HFF-Myc (cell line): ENCODE measurements at places on chromosomes 2 and 18.

GRCh38 chr2:60410456-60411146, 142.9 kb downstream of the BCL11A start:
- DNase-seq, result no peak

DNA sequence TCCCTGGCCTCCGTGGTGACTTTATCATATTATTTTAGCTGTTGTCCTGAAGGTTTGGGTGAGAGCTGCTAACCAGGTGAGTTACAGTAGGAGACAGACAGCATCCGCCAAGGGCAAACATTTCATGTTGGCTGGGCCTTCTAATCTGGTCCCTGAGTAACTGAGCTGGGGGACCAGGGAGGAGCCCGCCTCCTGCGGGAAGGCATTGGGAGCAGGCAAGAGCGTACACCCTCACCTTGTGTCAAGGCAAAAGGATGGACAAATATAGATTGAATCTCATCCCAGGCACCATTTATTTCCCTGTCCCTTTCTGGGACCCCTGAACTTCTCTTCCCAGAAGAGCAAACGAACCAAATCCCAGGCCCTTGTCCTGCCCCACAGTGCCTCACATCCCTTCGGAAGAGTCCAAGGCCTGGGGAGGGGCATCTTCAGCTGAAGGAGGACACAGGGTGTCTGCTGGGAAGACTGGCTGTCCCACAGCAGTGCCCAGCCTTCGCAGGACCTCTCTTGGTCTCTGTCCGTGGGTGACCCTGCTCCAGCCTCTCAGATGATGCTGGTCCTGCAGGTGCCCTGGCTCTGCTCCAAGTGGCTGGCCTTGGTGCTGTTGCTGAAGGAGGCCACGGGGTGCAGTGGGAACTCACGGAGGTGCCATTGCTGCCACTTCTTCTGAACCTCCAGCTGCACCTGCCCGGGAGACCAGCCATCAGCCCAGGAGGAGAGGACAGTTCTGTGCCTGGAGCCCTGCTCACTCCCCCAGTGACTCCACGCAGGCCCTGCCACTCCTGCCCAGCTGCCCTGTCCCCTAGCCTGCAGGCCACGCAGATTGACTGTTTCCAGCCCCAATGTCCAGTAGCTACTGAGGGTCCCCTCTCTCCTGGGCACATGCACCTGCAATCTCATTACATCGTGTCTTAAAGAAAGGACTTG, 8.2 kb downstream of the TMEM37 start:
- DNase-seq, result no peak

GRCh38 chr2:43191947-43192516, 34.4 kb downstream of the ZFP36L2 start:
- no peak for DNase-seq

- no peak for DNase-seq
Measured at GRCh38 chr18:35993013-35993412, 20.5 kb downstream of the RMP24 start.

DNA sequence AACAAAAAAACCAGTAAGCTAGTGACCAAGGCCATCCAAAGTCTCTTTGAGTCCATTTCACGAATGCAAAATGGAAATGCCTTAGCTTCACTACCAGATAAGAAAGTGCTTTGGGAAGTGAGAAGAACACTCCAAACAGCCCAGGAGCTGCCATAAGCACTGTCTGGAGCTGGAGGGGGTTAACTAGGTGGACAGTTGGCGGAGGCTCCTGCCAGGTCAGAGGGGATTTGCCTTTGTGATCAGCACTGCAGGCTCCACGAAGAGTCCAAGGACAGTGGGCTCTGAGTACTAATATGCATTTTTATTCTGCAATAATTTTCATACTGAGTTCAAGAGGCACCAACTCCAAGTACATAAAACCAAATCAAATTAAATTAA, 233.3 kb upstream of the SMAD2 start:
- no peak for DNase-seq

GRCh38 chr2:240701736-240702639, 10.3 kb downstream of the AQP12A start:
- DNase-seq, result no peak

DNA sequence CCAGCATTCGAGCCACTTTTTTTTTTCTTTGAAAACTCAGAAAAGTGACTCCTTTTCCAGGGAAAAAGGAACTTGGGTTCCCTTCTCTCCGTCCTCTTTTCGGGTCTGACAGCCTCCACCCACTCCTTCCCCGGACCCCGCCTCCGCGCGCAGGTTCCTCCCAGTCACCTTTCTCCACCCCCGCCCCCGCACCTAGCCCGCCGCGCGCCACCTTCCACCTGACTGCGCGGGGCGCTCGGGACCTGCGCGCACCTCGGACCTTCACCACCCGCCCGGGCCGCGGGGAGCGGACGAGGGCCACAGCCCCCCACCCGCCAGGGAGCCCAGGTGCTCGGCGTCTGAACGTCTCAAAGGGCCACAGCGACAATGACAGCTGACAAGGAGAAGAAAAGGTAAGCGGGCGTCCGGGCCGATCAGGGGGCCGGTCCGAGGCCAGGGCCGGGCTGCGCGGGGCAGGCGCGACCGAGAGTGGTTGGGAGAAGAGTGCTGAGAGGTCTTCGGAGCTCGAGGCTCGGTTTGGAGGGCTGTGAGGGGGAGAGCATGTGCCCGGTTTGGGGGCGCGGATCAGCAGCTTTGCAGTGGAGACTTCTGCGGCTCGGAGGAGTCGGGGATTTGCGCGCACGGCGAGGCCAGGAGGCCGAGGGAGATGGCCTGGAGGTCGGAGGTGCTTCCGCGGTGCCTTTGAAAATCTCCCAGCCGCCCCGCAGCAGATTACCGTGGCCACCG, 502 bp downstream of the EPAS1 start:
- no peak for DNase-seq

DNA sequence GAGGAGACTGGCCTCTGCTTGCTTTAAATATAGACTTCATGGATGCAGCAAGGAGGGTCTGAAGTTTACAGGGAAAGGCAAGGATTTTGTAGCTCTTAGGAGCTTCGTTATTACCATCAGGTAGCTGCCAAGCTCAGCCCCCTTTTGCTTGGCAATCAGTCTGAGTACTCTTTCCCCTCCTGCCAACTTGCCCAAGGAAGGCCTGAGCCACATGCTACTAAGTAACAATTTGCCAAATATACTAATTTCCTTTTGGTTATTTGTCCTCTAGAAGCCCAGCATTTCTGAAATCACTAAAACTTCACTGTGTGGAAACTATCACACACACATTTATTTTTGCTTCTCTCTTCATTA, 85.5 kb upstream of the ITPRID2 start:
- DNase-seq, result no peak

DNA sequence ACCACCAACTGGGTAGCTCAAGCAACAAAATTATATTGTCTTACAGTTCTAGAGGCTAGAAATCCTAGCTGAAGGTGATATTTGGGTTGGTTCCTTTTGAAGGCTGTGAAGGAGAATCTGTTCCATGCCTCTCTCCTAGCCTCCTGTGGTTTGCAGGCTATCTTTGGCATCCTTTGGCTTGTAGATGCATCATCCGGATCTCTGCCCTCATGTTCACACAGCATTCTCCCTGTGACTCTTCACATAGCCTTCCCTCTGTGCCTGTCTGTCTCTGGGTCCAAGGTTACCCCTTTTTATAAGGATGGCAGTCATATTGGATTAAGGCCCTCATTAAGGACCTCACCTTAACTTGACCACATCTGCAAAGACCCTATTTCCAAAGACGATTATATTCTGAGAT, 78.6 kb upstream of the MAP3K20 start:
- DNase-seq, result no peak

DNA sequence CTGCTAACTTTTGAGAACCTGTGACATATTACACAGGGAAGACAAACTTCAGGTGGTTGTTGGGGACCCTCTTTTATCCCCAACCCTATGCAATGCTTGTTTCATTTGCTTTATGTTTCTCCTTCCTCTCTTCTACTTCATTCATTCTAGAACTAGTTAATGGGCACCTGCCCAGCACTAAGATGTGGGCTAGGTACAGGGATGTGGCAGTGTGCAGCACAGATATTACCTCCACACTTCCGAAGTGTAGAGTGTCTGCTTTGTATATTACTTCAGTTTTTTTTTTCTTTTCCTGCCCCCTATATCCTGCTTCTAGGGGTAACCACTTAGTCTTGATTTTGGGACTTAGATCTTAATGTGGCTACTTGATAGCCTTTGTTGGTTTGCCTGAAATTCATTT, 35.1 kb downstream of the CD28 start:
- DNase-seq, result no peak

DNA sequence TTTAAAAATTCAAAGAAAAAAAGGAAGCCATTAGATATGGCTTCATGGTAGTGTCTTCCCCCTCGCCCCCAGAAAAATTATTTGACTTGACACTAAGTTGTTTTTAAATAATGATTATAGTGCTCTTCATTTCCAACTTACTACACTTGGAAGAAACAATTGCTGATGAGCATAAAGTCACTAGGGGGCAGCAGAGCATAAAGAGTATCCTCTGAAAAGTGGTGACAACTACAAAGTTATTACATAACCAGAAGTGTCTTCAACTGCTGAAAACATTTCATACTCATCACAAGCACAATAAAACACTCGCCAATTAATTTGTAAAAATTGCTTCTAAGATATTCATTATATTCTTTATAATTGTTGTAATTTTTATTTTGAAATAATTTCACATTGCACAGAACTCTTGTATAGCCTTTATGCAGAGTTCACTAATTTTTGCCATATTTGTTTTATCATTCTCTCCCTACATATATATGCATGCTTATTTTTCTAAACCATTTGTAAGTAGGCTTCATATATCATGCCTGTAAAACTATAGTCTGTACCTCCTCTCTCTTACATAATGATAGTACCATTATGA, 54.9 kb downstream of the EXOC6B start:
- peak; percentile 63 for DNase-seq

DNA sequence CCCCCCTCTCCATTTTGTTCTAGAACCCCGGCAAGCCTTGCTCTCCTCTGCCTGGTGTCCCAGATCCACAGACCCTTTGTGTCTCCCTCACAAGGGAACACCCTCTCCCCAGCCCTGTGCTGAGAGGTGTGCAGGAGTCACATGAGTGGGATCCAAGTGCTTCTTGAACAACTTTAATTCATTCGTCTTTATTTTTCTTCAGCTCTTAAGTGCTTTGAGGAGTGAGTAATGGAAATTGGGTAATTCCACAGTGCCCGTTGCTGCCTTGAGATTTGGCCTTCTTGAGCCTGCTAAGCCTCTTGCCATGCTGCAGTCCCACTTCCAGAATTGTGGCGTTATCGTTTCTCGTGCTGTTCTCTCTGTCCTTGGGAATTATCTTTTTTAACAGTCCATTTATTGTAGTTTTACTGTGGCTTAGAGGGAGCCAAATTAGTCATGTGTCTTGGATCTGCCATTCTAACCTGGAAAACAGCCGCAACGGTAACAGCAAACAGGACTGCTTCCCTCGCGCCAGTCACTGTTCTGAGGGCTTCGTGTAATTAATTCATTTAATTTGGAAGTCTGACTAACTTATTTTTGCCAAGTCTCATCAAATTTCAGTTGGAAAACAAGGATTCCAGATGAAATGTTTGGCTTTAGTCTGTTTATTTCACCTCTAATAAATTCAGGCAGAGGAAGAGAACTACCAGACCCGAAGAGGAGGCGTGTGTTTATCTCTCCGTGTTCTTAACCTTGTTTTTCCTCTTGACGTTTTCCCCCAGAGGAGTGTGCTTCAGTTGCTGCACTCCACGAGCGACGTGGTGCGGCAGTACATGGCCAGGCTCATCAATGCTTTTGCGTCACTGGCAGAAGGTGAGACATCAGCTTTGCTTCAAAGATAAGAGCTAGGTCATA, 72.0 kb downstream of the ARMC9 start:
- no peak for DNase-seq

GRCh38 chr2:82539280-82539621, 1919.8 kb downstream of the SUCLG1 start:
- DNase-seq, result no peak

DNA sequence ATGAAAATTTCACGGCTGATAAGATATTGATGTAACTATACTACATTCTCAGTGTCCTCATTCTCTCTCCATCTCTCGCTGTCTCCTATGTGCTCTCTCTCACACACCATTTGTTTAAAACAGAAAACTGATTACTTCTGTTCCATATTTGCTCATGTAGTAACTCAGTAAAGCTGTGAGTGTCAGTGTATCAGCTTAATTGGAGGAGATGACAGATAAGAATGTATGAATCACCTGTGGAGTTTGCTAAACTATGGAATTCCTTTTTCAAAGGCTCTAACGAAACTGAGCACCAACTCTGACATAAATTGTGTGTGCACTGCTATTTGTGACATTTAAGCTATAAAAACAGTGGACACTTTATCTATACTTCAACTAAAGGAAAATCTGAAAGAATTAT, 1080.0 kb downstream of the DSC3 start:
- no peak for DNase-seq
